ENCODE measurements at places on chromosomes 3 and 15. TPM values are rescaled to one million over a fixed set of nuclear protein-coding genes. Genes with fewer than 3 reads are reported as not detected.

Gene SNTN
- not detected for total RNA-seq

Gene SLC38A3
- total RNA-seq = not detected

Gene TBC1D21
- total RNA-seq = not detected

Gene B3GALNT1
- 10.6 TPM for total RNA-seq

Gene LDHAL6B
- not detected for total RNA-seq

Gene MYRIP
- total RNA-seq = 2.3 TPM

Gene FEM1B
- 29.5 TPM for total RNA-seq

Gene ACY1
- total RNA-seq = 24.2 TPM

Gene GOLGA8B
- 25.9 TPM for total RNA-seq

Gene MESP2
- 0.15 TPM for total RNA-seq

Gene GABRA5
- not detected for total RNA-seq

Gene SKIC8
- 45.0 TPM for total RNA-seq

Gene HCLS1
- 77.3 TPM for total RNA-seq

Gene RTP4
- total RNA-seq = 0.78 TPM

Gene NRG4
- total RNA-seq = not detected

Gene IMPDH2
- total RNA-seq = 123 TPM

Gene SLC28A1
- not detected for total RNA-seq

Gene FRMD4B
- total RNA-seq = 87.6 TPM

Gene DNAH1
- total RNA-seq = 3.2 TPM

Gene GOLGA6L4
- total RNA-seq = 3.4 TPM

Gene ADGRG7
- total RNA-seq = not detected

Gene UROC1
- total RNA-seq = not detected

Gene GPR160
- total RNA-seq = 7.9 TPM

Gene WDR5B
- total RNA-seq = 3.5 TPM

Gene COL6A5
- 0.05 TPM for total RNA-seq

Gene CDHR4
- not detected for total RNA-seq

Gene NANOGP8
- total RNA-seq = not detected

Gene RTP1
- total RNA-seq = not detected

Gene SH3GL3
- not detected for total RNA-seq

Gene LTF
- not detected for total RNA-seq

Gene CEP70
- total RNA-seq = 11.8 TPM

Gene CHMP2B
- 28.5 TPM for total RNA-seq

Gene CD200
- total RNA-seq = 0.92 TPM

Gene TGM5
- not detected for total RNA-seq

Gene LYZL4
- not detected for total RNA-seq

Gene RAB6B
- 3.8 TPM for total RNA-seq

Gene ALDH1A3
- total RNA-seq = 27.1 TPM

Gene CTXN2
- total RNA-seq = not detected

Gene PLSCR4
- 56.9 TPM for total RNA-seq

Gene GOLGA8Q
- not detected for total RNA-seq

Gene CACNA2D2
- 0.10 TPM for total RNA-seq

Gene P3H2
- total RNA-seq = 41.9 TPM

Gene GOLGA8S
- total RNA-seq = 0.06 TPM

Gene MED12L
- 0.05 TPM for total RNA-seq

Gene HRG
- total RNA-seq = not detected

Gene ISLR
- total RNA-seq = 0.39 TPM

Gene FBXO22
- total RNA-seq = 37.9 TPM

Gene LIPC
- 0.12 TPM for total RNA-seq

Gene SLC22A13
- total RNA-seq = not detected

Gene RARRES1
- 1.3 TPM for total RNA-seq

Gene RASGRP1
- 0.10 TPM for total RNA-seq
